Astrocyte (in vitro differentiated cells and primary cell): ENCODE measurements at places on chromosomes 1 and 21.

GRCh38 chr1:233478611-233479010 lies 135.3 kb upstream of the KCNK1 start:
- no peaks in the 10 kb centered on the region for H3K36me3 ChIP-seq
- no peak overlapping the region for H3K27ac ChIP-seq
- no peaks in the 10 kb centered on the region for H3K27me3 ChIP-seq
- H3K4me3 ChIP-seq, result no peak overlapping the region
- no peaks in the 10 kb centered on the region for H3K4me1 ChIP-seq

- H3K36me3 ChIP-seq, result no peaks in the 10 kb centered on the region
- no peak for DNase-seq
- no peaks in the 10 kb centered on the region for H3K4me1 ChIP-seq
These were observed 16.9 kb upstream of the SLAMF9 start for GRCh38 chr1:159970932-159971342.

DNA sequence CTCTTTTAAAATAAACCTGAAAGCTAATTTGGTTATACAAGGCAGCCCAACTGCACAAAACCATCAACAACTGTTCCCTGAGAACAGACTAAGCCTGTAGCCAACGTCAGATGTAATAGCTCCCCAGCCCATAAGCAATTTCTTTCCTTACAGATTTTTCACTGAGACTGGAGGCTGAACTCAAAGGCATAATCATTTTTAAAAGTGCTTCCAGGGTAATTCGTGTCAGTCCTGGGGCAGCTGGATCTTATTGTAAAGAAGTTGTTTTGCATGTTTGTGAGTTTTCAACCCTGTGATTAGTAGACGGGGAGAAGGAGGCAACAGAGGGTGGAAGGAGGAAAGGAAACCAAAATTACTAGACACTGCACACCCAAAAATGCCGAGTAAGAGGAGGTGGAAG lies 3.2 kb downstream of the DPT start:
- H3K36me3 ChIP-seq, result no peaks in the 10 kb centered on the region
- no peak overlapping the region for H3K4me3 ChIP-seq

DNA sequence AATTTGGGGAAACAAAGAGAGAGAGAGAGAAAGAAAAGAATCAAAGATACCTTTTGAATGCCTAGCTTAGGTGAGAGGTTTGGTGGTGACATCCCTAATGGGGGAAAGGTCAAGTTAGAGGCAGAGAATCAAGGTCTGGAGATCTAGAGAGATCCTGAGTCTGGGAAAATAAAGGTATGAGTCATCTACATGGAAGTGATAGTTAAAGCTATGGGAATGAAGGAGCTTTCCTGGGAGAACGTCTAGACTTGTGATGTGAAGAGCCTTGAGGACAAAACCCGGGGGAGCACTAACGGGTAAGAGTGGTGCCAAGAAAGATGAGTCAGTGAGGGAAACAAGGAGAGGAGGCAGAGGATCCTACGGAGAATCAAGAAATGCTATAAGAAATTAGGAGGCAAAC lies 110.8 kb upstream of the RUNX1 start:
- peak overlapping the region; percentile 83 for H3K27ac ChIP-seq
- peak; percentile 85 for DNase-seq
- no peak overlapping the region for H3K4me3 ChIP-seq
- peaks cover 11% of the 10 kb centered on the region for H3K4me1 ChIP-seq
- no peaks in the 10 kb centered on the region for H3K36me3 ChIP-seq

DNA sequence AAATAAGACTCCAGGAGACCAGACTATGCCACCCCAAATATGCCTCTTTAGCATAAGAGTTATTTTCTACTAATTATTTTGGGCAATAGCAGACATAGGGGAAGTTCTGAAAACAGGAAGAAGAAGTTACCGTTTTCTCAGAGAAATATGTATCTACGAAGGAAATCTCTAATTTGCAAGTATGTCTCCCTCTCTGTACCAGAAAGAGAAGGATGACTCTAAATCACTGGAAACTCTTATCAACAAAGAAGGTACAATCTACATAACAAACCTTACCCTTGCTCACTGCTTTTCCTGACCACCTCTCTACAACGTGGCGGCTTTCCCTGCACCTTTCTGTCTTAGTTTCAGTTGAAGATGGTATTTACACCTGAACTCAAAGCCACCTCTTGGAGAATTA lies 49.0 kb downstream of the OMA1 start:
- H3K27me3 ChIP-seq, result no peaks in the 10 kb centered on the region
- H3K36me3 ChIP-seq, result no peaks in the 10 kb centered on the region
- no peak for DNase-seq
- H3K27ac ChIP-seq, result no peak overlapping the region

DNA sequence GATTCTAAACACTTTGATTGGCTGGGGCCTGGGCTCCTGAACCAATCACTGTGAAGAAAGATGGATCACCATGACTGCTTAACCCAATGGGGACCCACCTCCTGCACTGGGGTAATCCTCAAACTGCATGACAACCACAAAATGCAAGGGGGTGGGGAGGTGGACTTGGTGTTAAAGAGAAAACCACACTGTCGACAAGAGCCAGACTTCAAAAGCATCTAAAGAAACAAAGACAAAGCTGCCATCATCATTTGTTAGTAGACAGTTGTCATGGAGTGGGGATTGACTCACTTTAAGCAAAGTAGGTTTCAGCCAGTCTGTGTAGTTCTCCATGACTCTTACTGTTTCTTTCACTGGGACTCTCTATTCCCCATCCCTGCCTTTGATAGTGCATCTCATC lies 433.8 kb downstream of the PLPP3 start:
- no peaks in the 10 kb centered on the region for H3K4me1 ChIP-seq
- no peak overlapping the region for H3K4me3 ChIP-seq
- H3K27ac ChIP-seq, result no peak overlapping the region
- no peak for DNase-seq
- H3K36me3 ChIP-seq, result no peaks in the 10 kb centered on the region
- H3K27me3 ChIP-seq, result no peaks in the 10 kb centered on the region

- H3K27me3 ChIP-seq, result no peaks in the 10 kb centered on the region
- DNase-seq, result peak; percentile 46
- peak within 1 kb of the TSS; percentile 67 for H3K4me3 ChIP-seq
- H3K36me3 ChIP-seq, result no peaks in the 10 kb centered on the region
- no peak within 1 kb of the TSS for H3K27ac ChIP-seq
- no peaks in the 10 kb centered on the region for H3K4me1 ChIP-seq
These were observed at the start of gene FMO5 for GRCh38 chr1:147225193-147225730. Gene FMO5, minus strand, starts transcription at chr1:147225339. Its CDS starts 310 bp downstream, at chr1:147225029.

DNA sequence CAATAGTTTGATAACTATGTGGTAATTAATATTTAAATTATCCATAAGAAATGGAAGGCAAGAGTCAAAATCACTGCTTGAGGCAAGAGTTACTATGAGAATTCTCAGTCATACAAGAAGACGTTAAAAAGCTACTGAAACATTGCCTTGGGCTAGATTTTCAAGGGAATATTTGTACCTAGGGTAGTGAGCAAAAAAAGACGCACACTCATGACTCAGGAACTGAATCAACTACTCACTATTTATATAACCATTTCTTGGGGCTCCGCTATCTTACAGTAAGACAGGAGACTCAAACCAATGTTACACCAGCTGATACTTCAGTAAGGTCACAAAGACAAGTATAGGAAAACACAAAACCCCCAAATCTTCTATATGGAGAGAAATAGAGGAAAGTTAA lies 151.5 kb upstream of the RNPC3 start:
- H3K36me3 ChIP-seq, result no peaks in the 10 kb centered on the region
- no peaks in the 10 kb centered on the region for H3K4me1 ChIP-seq
- no peak for DNase-seq

DNA sequence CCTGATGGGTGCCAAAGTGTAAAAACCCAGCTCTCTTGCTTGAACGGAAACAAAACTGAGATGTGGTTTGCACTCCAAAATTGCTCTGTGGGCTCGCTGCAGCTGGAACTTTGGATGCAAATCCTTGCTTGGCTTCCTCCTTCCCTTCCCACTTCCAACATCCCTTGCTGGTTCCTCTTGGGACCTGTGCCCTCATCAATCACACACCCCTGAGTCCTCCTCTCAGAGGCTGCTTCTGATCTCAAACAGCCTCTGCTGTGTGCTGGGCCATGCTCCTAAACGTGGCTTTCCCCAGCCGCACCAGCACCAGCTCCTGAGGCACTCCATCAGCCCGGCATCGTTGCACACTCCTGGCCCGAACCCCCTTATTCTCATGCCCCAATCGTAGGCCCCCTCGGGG lies 124.3 kb upstream of the RAB4A start:
- H3K27me3 ChIP-seq, result peaks cover 20% of the 10 kb centered on the region
- H3K4me3 ChIP-seq, result no peak overlapping the region
- H3K4me1 ChIP-seq, result no peaks in the 10 kb centered on the region
- no peaks in the 10 kb centered on the region for H3K36me3 ChIP-seq

GRCh38 chr1:18200136-18200717 lies 92.6 kb downstream of the IGSF21 start:
- H3K4me1 ChIP-seq, result no peaks in the 10 kb centered on the region
- no peak overlapping the region for H3K27ac ChIP-seq
- H3K27me3 ChIP-seq, result no peaks in the 10 kb centered on the region
- H3K4me3 ChIP-seq, result no peak overlapping the region
- DNase-seq, result no peak

DNA sequence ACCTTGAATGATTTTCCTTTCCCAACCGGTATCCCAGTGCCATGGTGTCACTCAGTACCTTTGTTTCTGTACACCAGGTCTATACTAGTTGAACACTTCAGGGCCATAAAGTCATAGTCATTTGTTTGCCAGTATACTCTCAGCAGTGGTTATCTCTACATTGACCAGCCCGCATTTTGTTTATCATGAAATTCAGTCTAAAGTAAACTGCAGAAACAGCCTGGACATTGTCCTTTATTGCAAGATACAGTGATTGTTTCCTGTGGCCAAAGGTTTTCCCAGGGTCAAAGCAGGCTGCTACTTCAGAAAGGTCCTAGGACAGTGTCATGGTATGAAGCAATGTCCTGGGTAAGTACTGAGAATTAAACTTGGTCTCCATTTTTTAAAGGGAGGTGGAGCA lies 407.4 kb downstream of the RWDD3 start:
- H3K36me3 ChIP-seq, result no peaks in the 10 kb centered on the region
- no peak overlapping the region for H3K27ac ChIP-seq
- H3K4me3 ChIP-seq, result no peak overlapping the region
- no peaks in the 10 kb centered on the region for H3K4me1 ChIP-seq

DNA sequence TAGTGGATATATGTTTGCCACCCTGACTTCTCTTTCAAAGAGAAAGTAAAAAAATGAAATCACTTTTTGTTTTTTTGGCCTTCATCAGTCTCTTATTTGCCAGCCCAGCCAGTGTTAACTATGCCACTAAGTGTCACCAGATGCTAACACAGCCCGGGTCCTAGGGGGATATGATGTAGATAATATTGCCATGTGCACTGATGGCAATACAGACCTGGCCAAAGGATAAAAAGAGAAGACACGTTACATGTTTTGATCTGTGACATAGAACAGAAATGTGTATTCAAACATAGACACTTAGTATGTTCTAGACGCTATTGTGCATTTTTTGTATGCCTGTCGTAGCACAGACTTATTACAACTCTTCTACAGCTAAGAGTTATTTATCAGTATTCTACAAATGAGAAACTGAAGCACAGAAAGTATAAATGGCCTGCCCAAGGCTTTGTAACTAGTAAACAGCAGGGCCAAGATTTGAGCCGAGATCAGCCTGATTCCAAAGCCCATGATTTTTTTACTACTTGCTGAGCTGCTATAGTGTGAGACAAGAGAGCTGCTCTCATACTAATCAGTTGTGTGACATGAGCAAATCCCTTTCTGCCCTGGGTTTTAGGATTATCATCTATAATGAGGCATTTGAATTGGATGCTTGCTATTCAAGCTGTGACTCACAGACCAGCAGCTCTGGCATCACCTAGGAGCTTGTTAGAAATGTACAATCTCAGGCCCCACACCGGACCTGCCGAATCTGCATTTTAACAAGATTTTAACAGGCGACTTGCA lies 6.3 kb downstream of the LRRC53 start:
- H3K4me3 ChIP-seq, result no peak overlapping the region
- H3K27ac ChIP-seq, result no peak overlapping the region
- peaks cover 4% of the 10 kb centered on the region for H3K27me3 ChIP-seq

GRCh38 chr1:221217029-221217428 lies 337.8 kb downstream of the HLX start:
- no peaks in the 10 kb centered on the region for H3K27me3 ChIP-seq
- no peaks in the 10 kb centered on the region for H3K4me1 ChIP-seq
- no peak for DNase-seq

- no peak overlapping the region for H3K27ac ChIP-seq
- no peaks in the 10 kb centered on the region for H3K4me1 ChIP-seq
- H3K27me3 ChIP-seq, result no peaks in the 10 kb centered on the region
- H3K4me3 ChIP-seq, result no peak overlapping the region
These were observed 51.6 kb downstream of the GNG4 start for GRCh38 chr1:235597867-235598553.

DNA sequence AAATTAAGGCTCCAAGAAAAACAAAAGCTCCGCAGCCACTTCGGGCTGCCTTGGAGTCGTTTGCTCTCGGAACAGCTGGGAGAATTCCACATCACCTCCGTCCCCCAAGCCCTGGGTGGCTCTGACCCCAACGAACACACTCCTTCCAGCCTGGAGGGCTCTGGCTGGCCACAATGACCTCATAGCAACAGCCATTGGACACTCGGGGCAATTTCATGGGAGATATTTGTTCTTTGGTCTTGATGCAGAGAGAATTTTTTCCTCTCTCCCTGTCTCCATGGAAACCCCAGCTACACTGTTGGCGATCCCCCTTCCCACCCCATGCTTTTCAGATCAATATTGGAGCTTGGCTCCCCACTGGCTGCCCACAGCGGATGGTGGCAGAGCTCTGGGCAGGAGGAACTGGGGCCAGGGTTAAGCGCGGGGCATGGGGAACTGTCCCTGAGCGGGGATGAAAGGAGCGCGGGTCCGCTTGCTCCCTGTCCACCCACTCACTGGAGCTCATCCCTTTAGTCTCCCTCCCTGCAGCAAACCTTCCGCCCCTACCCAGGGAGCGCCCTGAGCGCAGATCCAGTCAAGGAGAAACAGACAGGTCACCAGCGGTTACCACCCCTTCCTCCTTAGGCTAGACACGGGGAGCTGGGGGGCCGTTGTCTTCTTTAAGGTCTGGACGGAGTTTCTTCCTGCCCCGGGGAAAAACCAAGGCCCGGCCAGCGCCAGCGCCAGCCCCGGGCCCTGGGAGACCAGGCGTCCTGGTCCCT lies 1.2 kb downstream of the WNT4 start:
- no peaks in the 10 kb centered on the region for H3K36me3 ChIP-seq
- no peak overlapping the region for H3K27ac ChIP-seq
- peak overlapping the region; percentile 17 for H3K4me3 ChIP-seq
- peaks cover 18% of the 10 kb centered on the region for H3K4me1 ChIP-seq
- H3K27me3 ChIP-seq, result peaks cover 55% of the 10 kb centered on the region
- DNase-seq, result no peak

- H3K27ac ChIP-seq, result peak overlapping the region; percentile 10
- H3K4me3 ChIP-seq, result no peak overlapping the region
- no peaks in the 10 kb centered on the region for H3K27me3 ChIP-seq
- peak; percentile 57 for DNase-seq
- peaks cover 3% of the 10 kb centered on the region for H3K4me1 ChIP-seq
- H3K36me3 ChIP-seq, result no peaks in the 10 kb centered on the region
These were observed 233.6 kb downstream of the RPS6KC1 start for GRCh38 chr1:213284626-213285025.

DNA sequence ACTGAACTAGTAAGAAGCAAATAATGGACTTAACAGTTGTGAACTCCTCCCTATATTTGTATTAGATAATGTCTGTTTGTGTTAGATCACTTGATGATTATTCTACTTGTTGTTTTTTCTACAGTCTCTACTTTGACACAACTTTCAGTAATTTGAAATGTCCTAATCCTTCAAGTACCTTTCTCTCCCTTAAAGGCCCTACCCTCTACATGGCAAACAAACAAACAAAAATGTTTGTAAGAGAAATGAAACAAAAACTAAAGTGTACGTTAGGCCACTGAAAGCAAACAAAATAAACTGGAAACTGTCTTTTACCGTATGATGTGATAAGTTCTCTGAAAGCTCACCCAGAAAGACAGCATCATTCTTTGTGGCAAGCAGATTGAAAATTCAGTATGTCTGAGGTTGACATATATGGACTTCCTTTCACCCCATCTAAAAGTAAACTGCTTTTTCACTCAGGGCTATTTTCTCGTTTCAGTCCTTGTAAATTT lies 255.9 kb upstream of the SNX7 start:
- no peak overlapping the region for H3K27ac ChIP-seq
- no peak overlapping the region for H3K4me3 ChIP-seq
- no peaks in the 10 kb centered on the region for H3K27me3 ChIP-seq
- DNase-seq, result no peak
